ENCODE measurements at places on chromosomes 6 and 20.

DNA sequence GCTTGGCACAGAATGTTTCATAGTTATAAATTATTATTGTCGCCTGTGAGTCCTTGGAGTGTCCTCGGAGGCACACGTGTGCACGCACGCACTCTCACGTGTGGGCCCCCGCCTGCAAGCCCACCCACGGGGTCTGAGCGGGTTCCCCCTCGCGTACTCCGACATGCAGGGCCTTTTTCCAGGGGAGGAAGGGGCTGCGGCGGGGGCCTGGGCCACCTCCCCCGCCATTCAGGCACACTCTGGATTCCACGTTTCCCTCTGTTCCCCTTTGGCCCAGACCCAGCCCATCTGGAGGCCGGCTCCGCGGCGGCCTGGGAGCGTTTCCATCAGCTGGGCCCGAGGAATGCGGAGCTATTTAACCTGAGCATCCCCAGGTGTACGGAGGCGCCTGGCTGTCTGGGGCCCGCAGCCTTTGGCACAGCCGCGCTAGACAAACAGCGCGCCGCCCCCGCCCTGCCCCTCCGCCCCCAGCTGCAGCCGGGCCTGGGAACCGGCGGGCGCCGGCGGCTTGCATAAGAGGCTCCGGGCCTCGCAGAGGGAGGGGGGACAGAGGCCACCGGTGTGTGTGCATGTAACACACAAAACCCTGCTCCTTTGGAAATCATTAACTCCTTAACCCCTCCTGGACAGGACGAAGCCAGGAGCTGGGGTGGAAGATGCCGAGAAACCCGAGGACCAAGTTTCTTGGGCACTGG is 3.3 kb downstream of the ID1 start:
- DNase-seq = peak; percentile 92

GRCh38 chr6:37655666-37656065 is 42.0 kb downstream of the MDGA1 start:
- DNase-seq = no peak

GRCh38 chr6:54310377-54311152 is 2.3 kb downstream of the TINAG start:
- DNase-seq = no peak

GRCh38 chr6:3561725-3562124 is 104.9 kb upstream of the SLC22A23 start:
- DNase-seq = no peak

- DNase-seq = no peak
These were observed 53.1 kb downstream of the KIF16B start for GRCh38 chr20:16520154-16520553.

DNA sequence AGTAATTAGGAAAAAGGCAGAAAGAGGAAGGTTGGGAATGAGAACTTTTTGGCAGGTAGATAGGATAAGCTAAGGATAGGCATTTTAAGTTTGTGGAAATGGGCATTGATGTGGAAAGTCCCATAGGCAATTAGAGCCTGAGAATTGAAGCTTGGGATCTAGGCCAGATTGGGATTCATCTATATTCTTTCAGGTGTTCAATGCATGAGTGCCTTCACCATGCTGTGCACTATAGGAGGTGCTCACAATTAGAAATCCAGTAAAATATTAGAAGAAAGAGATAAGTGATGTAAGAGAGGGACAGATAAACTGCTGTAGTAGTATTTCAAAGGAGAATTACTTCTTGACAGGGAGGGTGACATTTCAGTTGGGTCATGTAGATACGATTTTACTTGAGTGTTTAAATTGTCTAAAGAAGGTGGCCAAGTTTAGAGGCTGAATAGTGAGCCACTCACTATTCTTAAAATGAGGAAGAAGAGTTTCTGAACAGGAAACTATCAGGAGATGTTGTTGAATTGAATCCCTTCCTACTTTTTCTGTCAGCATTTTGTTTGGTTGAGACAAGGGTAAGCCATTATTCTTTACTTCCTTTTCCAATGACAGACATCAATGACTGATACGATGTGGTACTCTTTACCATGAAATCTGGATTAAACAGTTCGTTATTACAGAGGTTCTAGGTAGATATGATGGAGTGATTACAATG is 31.0 kb upstream of the CTAGE9 start:
- no peak for DNase-seq

Data from H9 (cell line).